ENCODE measurements at places on chromosomes 12 and 14. TPM values are rescaled to one million over a fixed set of nuclear protein-coding genes. Genes with fewer than 3 reads are reported as not detected.
A peak's percentile ranks its signal among the peaks of the same experiment; 100 is the strongest.

DNA sequence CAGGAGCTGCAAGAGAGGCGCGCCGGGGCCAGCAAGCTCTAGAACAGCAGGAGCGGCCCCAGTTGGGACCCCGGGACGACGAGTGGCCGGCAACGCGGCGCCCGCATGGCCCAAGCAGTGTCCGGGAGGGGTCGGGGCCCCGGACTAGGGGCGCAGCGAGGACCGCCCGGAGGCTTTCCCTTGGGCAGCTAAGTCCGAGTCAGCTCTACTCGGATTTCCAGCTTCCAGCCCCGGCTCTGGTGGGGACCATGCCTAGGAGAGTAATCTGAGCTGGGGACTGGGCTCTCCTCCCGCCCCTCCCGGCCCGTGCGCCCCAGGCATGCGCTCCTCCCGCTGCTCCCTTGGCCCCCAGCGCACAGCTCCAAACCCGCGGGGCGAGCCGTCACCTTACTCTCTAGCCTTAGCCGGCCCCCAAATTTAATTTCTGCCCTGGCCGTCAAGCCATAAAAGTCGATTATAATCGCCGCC is 41.6 kb upstream of the CAPRIN2 start:
- no peak for DNase-seq
- H3K4me1 ChIP-seq, result no peaks in the 10 kb centered on the region
- no peak overlapping the region for H3K27ac ChIP-seq
- no peaks in the 10 kb centered on the region for H3K36me3 ChIP-seq
- peak overlapping the region; percentile 4 for H3K4me3 ChIP-seq

- no peak overlapping the region for H3K27ac ChIP-seq
- no peaks in the 10 kb centered on the region for H3K27me3 ChIP-seq
- H3K36me3 ChIP-seq, result no peaks in the 10 kb centered on the region
- DNase-seq, result no peak
- no peak overlapping the region for H3K4me3 ChIP-seq
Measured at GRCh38 chr12:131085125-131085815, 131.6 kb downstream of the ADGRD1 start.

- no peak overlapping the region for H3K4me3 ChIP-seq
- H3K27me3 ChIP-seq, result no peaks in the 10 kb centered on the region
- peaks cover 11% of the 10 kb centered on the region for H3K4me1 ChIP-seq
- H3K36me3 ChIP-seq, result peaks cover 3% of the 10 kb centered on the region
- no peak overlapping the region for H3K27ac ChIP-seq
Measured at GRCh38 chr12:104713444-104713843, 244.6 kb downstream of the SLC41A2 start.

DNA sequence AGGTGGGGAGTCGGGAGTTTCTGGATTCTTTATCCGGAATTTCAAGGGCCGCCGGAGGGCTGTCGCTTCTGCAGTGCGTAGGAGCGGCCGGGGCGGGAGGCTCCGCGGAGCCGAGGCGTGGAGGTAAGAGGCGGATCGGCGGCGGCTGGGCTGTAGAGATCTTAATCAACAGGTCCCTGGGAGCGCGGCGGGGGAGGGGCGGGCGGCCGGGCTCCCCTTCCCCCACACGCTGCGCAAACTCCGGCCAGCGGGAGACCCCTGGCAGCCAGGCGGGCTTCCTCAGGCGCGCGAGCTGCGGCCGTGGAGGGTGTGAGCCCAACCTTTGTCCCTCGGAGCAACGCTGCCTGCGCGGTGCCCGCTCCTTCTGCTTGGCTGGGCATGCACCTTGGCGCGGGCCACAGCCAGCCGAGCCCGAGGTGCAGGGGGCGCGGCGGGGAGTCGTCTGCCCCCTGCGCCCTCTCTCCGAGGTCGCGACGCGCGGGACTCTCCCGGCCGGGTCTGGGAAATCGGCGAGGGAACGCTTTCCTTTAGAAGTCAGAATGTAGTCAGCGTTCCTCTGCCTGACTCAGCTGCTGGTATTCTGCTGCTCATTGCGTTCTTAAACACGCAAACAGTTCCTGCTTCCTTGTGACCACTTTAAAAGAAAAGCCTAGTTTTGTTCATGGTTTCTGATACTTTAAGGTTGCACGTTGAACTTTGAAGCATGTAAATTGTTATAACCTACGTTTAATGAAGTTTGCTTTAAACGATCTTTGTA is at the start of gene PALS1:
TSS of gene PALS1 (plus strand) at position 25 of the 757 bp plus-strand sequence. CDS start 37,736 bp downstream, outside the sequence.
- H3K27ac ChIP-seq, result peak within 1 kb of the TSS; percentile 77
- peak; percentile 38 for DNase-seq
- H3K27me3 ChIP-seq, result peaks cover 21% of the 10 kb centered on the region
- H3K4me1 ChIP-seq, result peaks cover 4% of the 10 kb centered on the region
- peak within 1 kb of the TSS; percentile 70 for H3K4me3 ChIP-seq

DNA sequence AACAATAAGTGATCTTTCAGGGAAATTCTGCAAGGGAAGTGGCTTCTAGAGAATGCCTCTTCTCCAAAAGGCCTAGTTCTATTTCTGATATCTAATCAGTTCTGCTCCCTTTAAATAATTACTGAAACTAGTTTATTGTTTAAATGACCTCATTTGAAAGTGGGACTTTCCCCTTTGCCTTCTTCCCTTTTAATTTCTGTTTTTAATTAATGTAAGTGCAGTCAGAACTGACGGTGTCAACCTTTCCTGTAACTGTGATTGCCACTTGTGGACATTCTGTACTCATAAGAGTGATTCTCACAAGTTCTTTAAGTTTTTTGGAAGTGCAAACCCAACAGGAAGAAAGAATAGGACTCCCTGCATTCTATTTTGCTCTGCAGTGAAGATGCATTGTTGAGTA is 265.3 kb upstream of the PLEKHG7 start:
- no peak overlapping the region for H3K4me3 ChIP-seq
- H3K27me3 ChIP-seq, result no peaks in the 10 kb centered on the region
- DNase-seq, result no peak

DNA sequence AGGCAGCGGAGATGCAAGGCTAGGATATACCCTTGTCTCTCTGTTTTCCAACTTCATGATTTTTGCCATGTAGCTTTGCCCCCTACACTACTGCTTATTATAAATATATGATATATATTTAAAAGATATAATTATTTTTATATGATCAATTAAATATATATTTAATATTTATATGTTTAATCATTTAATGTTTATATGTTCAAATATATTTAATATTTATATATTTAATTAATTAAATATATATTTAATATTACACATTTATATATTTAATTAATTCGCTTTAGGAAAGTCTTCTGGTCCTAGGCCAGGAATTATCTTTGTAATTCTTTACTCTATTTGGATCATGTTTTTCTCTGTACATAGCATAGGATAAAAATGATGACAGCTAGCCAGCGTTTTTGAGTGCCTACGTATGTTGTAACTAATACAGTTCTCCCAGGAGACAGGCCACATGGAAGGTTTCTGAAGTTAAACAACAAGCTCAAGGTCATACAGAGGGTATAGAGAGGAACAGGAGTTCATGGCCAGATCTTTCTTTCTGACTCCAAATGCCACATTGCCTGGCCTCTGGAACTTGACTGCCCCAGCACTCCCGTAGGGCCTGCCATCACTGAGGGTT is 192.5 kb downstream of the KCNA5 start:
- H3K4me3 ChIP-seq, result no peak overlapping the region
- H3K36me3 ChIP-seq, result no peaks in the 10 kb centered on the region
- DNase-seq, result no peak
- no peaks in the 10 kb centered on the region for H3K27me3 ChIP-seq

DNA sequence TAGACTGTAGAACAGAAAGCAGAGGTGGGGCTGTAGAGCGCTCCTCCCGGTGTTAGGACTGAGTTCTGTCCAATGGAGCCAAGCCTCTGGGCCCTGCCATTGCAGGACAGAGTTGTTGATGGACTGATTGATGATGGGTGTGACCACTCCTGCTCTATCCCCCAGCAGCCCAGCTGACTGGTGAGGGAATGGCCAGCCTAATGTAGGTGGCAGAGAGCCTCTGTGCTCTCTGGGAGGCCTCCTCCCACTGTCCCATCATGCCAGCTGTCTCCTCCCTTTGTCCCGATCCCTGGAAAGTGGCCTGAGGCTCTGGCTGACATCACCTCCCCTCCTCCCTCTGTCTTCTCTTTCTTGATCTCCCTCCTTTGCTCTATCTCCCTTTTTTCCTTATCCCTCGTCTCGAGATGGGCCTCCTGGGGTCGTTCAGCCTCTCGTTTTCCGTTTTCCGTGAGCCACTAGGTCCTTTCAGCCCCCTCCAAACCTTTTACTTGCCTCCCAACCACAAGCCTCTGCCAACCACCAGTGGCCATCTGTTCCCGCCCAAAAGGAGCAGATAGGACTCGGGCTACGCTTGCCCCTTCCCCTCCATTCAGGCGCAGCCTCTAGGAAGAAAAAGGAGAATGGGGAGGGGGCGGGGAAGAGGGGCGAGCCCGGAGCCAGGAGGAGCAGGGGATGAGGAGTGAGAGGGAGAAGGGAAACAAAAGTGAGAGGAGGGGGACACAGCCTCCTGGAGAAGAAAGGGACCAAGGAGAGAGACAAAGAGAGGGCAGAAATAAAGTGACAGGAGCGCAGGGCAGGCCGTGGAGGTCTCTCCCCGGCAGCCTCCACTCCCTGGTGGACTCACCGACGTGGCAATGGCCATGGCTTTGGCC is 572 bp downstream of the EFS start:
- no peak for DNase-seq
- H3K27ac ChIP-seq, result no peak overlapping the region
- peaks cover 76% of the 10 kb centered on the region for H3K27me3 ChIP-seq
- peak overlapping the region; percentile 22 for H3K4me3 ChIP-seq

DNA sequence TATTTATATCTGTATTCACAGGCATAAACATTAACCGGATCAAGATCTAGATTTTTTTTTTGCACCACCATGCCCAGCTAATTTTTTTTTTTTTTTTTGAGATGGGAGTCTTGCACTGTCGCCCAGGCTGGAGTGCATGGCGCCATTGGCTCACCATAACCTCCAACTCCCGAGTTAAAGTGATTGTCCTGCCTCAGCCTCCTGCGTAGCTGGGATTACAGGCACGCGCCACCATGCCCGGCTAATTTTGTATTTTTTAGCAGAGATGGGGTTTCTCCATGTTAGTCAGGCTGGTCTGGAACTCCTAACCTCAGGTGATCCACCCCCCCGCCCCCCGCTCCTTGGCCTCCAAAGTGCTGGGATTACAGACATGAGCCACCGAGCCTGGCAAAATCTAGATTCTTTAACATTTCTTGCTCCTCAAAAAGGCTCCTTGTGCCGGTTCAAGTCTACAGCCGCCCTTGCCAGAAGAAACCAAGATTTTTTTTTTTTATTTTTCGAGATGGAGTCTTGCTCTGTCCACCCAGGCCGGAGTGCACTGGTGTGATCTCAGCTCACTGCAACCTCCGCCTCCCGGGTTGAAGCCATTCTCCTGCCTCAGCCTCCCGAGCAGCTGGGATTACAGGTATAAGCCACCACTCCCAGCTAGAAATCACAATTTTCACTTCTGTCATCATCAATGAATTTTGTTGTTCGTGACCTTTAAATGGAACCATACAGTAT is 36.9 kb upstream of the SLC2A3 start:
- peaks cover 3% of the 10 kb centered on the region for H3K4me1 ChIP-seq
- no peaks in the 10 kb centered on the region for H3K27me3 ChIP-seq
- no peaks in the 10 kb centered on the region for H3K36me3 ChIP-seq

DNA sequence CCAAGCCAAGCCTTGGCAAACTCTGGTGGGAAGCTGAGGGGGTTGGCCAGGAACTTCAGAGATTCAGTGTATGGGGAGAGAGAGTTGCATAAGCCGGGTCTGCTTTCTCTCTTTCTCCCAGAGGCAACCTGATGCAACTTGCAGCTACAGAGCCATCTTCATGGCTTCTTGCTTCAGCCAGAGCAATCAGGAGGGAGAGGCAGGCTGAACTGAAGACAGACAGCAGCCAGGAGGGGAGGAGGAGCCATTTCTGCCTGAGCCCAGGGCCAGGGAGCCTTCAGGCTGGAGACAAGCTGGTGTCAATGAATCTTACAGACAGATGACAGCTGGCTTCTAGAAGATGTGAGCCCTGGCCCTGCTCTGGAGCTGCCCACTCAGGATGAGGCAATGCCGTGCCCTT is 18.7 kb downstream of the NPC2 start:
- no peaks in the 10 kb centered on the region for H3K36me3 ChIP-seq
- H3K27me3 ChIP-seq, result no peaks in the 10 kb centered on the region
- no peak overlapping the region for H3K27ac ChIP-seq
- no peak for DNase-seq
- H3K4me3 ChIP-seq, result no peak overlapping the region
- no peaks in the 10 kb centered on the region for H3K4me1 ChIP-seq

DNA sequence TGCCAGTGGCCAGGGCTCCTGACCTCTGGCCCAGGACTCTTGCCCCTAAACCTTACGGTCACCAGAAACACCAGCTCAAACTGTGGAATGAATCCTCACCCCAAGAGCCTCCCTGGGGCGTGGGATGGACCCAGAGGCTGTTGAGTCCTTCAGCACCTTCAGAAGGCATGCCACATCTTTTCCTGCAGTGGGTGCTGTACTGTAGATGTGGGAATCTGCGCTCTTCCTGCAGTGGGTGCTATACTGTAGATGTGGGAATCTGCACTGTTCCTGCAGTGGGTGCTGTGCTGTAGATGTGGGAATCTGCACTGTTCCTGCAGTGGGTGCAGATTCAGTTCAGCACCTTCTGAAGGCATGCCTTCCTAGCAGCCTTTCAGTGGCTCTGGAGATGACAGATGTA is 1.2 kb downstream of the KRT82 start:
- no peak for DNase-seq
- H3K27me3 ChIP-seq, result no peaks in the 10 kb centered on the region
- no peaks in the 10 kb centered on the region for H3K4me1 ChIP-seq
- H3K27ac ChIP-seq, result no peak overlapping the region
- H3K4me3 ChIP-seq, result no peak overlapping the region
- no peaks in the 10 kb centered on the region for H3K36me3 ChIP-seq

- DNase-seq, result no peak
- H3K4me1 ChIP-seq, result no peaks in the 10 kb centered on the region
- H3K27ac ChIP-seq, result no peak overlapping the region
Measured at GRCh38 chr12:28132398-28132797, 57.9 kb upstream of the CCDC91 start.

DNA sequence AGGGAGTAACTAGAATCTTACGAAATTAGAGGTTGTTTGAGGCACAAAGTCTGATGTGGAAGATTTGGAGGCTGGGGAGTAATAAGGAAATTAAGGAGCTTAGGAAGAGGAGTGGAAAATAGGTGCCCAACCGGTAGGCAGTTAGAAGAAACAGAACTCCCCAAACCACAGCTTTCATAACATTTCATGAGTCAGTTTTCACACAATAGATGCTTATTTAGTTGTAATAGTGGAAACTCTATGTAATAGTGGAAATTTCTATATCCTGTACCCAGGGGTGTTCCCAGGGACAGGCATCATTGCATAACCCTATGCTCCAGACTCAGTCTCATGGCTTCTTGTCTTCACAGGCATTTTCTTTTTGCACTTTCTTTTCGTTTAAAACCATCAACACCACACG is 8.3 kb downstream of the C3AR1 start:
- no peaks in the 10 kb centered on the region for H3K4me1 ChIP-seq
- peaks cover 25% of the 10 kb centered on the region for H3K36me3 ChIP-seq
- H3K27me3 ChIP-seq, result no peaks in the 10 kb centered on the region
- H3K27ac ChIP-seq, result no peak overlapping the region
- no peak for DNase-seq

The CLEC4A gene
- 9.2 TPM for polyA plus RNA-seq

The PMEL gene
- 0.94 TPM for polyA plus RNA-seq

The NKX2-1 gene
- polyA plus RNA-seq, result 0.02 TPM

The FGD6 gene
- polyA plus RNA-seq, result 2.3 TPM

The MAP1LC3B2 gene
- 6.5 TPM for polyA plus RNA-seq

The LMNTD1 gene
- 0.14 TPM for polyA plus RNA-seq

The CLEC4E gene
- polyA plus RNA-seq, result 4.1 TPM

Data from thymus (tissue), 14 donors.